ENCODE measurements at places on chromosomes 1 and 21.
A peak's percentile ranks its signal among the peaks of the same experiment; 100 is the strongest.

- DNase-seq: no peak
These were observed 39.6 kb downstream of the SDC3 start for GRCh38 chr1:30868833-30869435.

- no peak for DNase-seq
These were observed 38.9 kb downstream of the LMO4 start for GRCh38 chr1:87367549-87367948.

DNA sequence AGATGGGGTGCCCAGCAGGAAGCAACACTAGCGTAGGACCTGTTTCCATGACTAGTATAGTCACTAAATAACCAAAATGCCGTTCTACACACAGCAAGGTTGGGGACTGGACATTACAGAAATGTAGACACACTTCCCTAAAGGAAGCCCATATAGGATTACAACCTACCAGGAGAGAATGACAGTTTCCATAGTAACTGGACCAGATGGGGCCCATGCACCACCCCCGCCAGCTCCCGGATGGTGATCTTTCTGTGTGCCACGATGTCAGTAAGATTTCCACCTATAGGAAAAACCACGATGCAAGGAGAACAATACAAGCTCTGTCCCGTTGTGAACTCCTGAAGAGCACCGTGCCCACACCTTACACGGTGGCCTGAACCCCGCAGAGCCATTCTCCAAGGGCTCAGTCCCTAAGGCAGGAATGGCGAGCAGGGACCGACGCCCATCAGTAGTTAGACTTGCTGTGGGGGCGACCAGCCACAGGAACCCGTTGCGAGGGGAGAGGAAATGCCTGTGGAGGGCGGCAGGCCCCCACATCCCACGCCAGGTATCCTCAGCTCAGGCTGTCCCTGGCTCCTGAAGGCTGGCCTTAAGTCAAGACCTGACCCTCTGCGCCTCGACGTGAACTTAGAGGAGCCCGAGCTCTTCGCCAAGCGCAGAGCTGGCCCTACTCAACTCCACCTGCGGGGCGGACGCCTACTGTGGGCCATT, 13.6 kb upstream of the CEP85 start:
- DNase-seq: no peak

GRCh38 chr1:199010933-199011332, 372.1 kb downstream of the PTPRC start:
- no peak for DNase-seq

GRCh38 chr1:244863491-244864252, 671 bp downstream of the HNRNPU start:
- peak; percentile 29 for DNase-seq

- no peak for DNase-seq
These were observed 27.0 kb downstream of the MFSD2A start for GRCh38 chr1:39981945-39982344.

DNA sequence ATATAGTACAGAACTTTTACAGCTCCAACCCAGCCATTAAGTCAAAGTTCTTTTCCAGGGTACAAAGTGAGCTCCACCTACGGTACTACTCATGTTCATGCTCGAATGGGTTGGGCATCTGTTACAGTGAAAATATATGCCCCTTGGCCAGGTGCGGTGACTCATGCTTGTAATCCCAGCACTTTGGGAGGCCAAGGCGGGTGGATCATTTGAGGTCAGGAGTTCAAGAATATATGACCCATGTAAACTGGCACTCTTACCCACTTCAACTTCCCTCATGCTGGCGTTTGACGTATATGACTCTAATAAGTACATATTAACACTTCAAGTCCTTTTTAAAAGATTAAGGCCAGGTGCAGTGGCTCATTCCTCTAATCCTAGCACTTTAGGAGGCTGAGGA, 71.3 kb upstream of the PKN2 start:
- no peak for DNase-seq

DNA sequence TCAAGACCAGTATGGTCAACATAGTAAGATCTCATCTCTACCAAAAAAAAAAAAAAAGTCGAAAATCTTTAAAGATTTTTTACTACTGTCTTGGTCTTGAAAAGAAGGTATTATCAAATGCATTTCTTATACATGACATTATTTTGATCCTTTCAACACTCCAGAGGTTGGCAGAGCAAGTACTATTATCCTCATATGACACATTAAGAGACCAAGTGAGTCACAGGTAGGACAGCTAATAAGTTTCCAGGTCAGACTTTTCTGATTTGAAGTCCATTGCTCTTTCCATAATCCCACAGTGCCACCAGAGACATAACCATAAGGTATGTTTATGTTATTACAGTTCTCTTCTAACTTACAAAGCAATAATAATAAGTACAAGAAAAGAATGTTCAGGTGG, 15.2 kb downstream of the DBT start:
- no peak for DNase-seq

DNA sequence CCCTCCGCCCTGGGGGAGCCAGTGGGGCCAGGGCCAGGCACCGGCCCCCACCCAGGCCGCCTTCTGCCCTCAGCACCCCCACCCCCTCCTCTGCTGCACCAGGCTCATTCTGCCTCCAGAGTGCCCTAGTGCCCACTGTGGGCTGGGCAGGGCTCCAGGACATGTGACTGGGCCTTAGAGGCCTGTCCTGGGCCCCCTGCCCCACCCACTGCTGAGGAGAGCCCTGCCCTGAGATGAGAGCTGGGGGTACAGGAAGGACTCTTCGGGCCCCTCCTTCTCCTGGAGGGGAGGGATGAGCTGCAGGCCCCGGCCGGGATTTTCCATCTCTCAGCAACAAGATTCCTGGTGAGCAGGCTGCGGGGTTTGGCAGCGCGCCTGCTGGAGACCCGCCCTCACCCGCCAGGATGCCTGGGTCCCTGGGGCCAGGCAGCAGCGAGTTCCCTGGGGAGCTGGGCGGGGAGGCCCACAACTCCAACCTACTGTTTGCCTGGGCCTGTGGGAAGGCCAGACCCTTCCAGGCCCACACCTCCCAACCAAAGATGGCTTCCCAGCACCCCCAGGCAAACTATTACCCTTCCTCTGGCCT, 14.0 kb downstream of the AHDC1 start:
- no peak for DNase-seq

DNA sequence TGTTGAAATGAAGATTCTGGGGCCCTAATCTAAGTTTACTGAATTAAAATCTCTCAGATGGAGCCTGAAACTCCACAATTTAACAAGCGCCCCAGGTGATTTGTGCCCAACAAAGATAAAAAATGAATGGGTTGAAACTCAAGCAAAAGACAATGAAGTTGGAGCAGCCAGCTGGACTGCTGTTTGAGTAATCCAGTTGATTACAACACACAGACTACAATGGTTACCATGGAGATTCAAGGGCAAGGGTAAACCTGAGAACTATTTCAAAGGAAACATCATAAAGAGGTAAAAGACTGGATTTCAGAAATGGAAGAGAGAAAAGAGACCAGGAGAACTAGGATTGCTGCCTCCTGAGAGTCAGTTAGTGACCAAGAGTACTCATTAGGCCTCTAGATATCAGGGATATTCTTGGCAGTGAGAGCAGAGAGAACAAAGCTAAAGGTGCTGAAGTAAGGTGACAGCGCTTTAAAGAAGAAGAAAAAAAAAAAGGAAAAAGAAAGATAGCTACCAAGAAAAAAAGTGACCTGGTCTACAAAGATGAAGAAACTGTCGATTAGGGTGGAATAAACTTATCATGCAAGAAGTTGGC, 44.5 kb downstream of the LRRC53 start:
- DNase-seq: no peak

GRCh38 chr1:32115496-32115895, 7.6 kb downstream of the KPNA6 start:
- no peak for DNase-seq

Measured in activated T-cell treated with anti-CD3 and anti-CD28 coated beads for 4 hours (primary cell).